LHCN-M2 (cell line): ENCODE measurements at places on chromosomes 16 and 17. TPM values are rescaled to one million over a fixed set of nuclear protein-coding genes. Genes with fewer than 3 reads are reported as not detected.

DNA sequence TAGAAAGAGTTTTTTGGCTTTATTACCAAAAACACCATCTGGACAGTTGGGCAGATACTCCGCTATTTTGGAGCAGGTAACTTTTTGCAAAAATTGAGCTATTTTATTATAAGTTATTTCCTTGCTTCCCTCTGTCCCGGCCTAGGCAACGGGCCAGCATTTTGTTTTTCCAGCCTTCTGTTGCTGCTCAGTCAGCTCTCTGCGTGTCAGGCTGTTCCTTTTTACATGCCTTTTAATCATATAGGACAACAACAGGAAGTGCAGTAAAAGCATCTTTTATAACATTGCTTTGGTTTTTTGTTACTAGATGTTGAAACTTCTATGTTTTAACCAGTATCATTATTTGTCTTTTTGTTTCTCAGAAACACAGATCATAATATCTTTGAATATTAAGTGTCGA is 30.4 kb downstream of the PPM1D start:
- DNase-seq: peak; percentile 41

The SCGB1C2 gene
- not detected in 2 replicates for total RNA-seq

DNA sequence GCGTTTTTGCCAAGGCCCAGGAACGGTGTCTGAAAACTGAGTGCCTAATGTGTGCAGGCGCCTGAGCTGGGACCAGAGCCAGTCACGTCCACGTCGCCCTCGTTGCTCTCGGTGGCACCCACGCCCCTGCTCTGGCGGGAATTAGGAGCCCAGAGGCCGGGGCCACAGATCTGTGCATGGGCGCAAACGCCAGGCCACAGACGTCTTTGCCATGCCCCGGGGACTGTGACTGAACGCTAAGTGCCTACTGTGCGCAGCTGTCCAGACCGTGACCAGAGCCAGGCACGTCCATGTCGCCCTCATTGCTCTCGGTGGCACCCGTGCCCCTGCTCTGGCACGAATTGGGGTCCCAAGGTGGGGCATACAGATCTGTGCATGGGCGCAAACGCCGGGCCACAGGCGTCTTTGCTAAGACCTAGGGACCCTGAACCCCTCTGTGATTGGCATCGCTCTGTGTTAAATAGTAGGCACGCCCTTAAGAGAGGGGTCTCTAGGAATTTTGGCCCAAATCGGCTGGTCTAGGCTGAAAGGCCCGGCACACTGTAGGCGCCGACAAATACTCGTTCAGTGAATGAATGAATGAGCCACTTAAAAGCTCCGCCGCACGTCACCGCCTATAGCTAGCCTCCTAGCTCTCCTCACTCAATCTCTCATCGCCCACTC is 827 bp upstream of the UBALD1 start:
- DNase-seq: no peak

DNA sequence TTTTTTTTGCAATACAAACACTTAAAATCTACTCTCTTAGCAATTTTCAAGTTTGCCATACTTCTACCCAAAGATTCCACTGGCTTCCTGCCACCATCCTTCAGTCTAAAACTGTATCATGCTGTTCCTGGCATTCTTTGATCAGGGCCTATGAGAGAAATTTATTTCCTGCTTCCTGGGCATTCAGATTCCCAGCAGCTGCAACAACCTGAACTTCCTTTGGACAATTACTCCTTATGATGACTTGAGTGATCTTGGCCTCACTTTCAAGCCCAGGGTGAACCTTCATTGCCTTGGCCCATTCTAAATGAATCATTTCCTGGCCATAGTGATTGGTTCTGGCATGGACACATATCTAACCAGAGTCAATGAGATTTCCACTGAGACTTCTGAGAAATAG is 18.0 kb upstream of the MON1B start:
- no peak for DNase-seq

DNA sequence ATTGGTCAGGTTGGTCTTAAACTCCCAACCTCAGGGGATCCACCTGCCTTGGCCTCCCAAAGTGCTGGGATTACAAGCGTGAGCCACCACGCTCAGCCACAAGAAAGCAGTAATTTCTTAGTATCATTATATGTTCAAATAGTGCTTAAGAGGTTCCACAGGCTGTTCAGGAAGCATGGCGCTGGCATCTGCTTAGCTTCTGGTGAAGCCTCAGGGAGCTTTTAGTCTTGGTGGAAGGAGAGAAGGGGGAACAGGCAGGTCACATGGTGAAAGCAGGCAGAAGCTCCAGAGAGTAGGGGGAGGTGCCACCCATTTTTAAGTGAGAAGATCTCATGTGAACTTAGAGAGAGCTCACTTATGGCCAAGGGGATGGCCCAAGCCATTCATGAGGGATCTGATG is 3.7 kb upstream of the SEC14L1 start:
- no peak for DNase-seq

The UBB gene
- total RNA-seq: 992 and 1,176 TPM in 2 replicates

DNA sequence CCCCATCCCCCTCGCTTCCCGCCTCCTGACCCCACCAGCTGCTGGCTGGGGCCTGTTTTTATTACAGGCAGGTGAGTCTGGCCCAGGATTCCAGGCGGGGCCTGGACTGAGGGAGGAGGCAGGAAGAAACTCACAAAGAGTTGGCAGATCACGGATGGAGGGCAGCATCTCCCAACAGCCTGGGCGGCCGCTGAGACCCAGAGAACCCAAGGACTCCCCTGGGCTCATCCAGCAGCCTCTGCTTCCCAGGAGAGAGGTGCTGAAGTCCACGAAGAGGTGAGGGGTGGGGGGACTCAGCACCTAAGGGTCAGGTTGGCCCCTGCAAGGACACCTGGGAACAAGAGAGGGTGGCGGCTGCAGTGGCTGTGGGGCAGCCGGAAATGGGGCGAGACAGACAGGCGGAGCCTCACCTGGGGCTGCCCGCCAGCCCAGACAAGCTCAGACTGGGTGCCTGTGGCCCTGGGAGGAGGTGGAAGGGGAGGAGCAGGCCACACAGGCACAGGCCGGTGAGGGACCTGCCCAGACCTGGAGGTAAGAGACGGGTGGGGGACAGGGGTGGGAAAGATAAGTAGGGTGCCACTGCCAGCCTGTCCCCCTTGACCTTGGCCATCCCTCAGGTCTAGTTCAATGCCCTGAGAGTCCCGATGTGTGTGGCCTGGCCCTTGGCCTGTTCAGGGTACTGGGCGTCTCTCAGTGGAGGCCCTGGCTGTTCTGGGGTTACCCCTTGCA is 8.7 kb upstream of the ADGRG1 start:
- DNase-seq: no peak
